ENCODE measurements at places on chromosomes 1 and 21.

DNA sequence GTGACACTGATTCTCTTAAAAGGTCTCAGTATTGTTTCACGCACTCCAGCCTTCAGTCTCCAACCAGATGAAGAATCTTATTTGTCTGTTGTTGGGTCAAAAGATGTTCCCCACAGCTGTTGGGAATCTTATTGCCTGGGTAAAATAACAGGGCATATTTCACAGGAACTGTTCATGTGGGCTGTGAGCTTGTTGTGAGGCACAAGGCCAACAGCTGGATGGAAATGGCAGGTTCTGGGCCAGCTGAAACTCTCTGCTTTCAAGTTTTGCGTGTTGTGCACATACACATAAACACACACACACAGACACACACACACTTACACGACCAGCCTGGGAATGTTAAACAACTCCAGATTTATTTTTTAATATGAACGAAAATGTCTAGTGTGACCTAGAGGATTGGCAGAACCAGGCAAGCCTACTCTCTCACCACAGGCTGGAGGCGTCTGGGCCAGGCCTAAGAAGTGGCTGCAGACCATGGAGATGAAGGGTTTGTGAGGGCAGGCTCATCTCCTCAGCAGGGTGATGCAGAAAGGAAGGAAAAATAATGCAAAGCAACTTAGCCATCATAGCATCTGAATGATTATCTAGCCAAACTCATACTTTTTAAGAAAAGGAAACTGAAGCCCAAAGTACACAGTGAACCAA, 357.0 kb downstream of the TTLL7 start:
- peak; percentile 30 for DNase-seq

DNA sequence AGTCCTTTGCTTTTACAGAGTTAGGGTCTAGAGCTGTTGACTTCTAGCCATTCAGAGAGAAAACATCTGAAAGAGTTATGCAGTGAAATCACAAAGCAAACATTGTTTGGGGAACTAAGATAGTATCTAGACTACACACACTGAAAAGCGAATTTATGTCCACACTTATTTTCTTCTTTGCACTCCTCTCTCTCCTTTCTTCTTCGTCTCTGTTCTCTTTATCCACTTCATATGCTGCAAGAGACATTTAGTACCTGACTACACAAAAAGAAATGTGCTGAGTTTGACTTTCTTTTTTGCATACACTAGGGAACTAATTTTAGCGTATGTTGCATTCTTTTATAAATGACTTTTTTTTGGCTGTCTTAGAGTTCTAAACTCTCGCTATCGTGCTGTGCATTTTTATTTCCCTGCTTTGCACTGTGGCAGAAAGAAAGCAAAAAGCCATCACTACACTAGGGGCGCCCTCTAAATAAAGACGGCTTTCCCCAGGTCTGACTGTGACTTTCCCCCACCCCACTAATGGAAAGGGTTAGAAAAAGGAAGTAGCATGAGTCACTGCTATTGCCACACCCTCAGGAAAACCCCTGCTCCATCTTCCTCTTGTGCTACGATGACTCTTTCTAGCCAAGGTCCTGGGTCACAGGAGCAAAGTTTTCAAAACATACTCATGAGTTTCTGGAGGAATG, 65.7 kb downstream of the MAP3K7CL start:
- no peak for DNase-seq

DNA sequence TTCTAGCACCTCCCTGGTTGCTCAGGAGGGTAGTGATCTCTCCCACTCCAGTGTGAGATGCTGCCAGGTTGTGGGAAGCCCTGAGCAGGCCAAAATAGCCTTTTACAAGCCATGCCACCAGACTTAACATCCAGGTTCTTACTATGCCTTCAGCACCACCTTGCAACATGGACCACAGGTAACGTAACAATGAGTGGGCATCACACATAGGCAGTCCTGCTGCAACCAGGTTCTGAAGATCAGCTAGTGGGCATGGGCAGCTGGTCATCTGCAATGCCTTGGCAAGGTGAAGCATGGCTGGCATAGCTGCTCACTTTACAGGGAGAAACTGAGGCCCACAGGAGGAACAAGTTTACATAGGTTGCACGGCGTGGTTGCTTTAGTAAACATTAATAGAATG, 40.7 kb downstream of the DHCR24 start:
- DNase-seq: no peak

DNA sequence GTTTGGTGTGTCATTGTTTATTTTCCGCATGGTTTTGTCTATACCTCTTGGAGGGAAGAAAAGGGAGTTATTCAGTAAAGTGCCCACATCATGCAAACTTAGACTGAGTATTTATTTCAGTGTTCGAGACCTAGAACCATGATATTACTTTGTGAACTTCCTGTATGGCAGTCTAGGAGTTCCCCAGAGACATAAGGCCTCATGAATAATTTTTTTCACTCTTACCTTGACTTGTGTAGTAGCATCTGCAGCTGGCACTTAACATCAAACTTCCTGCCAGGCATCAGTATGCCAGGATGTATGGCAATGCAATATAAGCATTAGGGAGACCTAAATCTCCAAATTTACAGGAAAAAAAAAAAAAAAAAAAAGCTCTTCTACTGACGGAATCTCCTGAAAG, 287.7 kb downstream of the NEGR1 start:
- DNase-seq: no peak

GRCh38 chr1:89100412-89100811, 25.5 kb downstream of the GBP2 start:
- no peak for DNase-seq

GRCh38 chr1:215567491-215568298, 591 bp downstream of the KCTD3 start:
- DNase-seq: peak; percentile 21

DNA sequence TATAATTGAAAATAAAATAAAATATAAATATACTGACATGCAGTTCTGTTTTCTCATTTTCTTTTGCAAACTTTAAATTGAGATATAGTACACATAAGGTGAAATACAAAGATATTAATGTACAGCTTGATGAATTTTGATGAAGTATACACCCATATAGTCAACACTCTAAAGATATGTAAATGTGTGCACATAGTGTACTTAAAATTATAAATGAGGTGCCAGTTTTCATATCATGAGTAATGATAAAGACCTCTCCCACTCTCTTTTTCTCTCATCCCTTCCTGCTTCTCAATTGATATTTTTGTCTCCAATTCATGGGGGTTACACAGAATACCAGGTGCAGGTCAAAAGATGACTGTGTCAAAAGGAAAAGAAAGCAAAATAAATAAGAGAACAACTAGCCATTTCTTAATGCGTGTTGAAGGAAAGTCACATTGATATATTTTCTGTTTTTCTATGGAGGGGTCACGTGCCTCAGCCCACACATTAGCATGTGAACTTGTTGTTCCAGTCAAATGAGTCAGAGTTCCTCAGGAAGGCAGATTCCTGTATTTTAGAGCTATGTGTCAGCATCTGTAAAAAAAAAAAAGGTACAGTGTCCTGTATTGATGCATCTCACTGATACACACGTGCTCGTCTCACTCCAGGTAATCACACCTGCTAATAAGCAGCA, 64.3 kb upstream of the HOOK1 start:
- DNase-seq: peak; percentile 73

GRCh38 chr1:150995896-150996295, 10.8 kb downstream of the MINDY1 start:
- no peak for DNase-seq

DNA sequence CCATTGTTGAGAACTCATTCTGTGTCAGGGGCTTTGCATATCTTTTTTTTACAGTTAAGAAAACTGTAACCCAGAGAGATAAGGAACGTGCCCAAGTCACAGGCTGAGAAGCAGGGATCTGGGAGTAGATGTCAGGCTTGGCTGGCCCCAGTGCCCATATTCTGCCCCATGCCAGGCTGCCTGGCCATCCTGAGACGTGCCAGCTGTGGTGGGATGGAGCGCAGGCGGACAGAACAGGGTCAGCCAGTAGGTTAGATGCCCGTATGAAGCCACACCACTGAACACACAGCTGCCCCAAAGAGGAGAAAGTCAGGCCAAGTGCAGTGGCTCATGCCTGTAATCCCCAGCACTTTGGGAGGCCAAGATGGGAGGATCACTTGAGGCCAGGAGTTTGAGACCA, 55.9 kb downstream of the SLC66A1 start:
- DNase-seq: no peak

DNA sequence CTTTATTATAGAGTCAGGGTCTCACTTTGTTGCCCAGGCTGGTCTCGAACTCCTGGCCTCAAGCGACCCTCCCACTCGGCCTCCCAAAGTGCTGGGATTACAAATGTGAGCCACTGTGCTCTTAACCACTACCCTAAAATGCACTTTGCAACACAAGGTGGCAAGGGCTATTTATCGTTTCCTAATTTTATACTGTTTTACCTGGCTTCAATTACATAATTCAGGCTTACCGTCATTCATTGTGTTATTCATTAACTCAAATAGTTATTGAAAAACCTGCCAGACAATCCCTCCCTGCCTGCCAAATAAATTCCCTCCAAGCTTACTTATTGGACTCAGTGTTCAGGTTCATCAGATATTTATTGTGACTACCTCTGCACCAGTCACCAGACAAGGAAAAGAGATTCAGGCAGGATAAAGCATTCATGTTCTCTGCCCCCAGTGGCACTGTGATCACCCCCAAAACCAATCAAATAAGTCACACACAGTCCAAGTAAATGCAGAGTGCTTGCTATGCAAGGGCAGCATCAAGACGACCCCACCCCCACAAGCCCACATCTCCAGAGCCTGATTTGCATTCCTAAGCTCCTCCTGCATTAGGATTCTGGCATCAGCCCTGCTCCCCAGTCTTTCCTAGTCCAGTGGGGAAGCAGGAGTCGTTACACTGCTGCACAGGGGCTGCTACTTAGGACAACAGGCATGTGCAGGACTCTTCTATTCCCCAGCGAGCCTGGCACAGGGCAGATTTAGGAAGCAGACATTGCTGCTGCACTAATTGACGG, 8.1 kb downstream of the PAQR7 start:
- no peak for DNase-seq

DNA sequence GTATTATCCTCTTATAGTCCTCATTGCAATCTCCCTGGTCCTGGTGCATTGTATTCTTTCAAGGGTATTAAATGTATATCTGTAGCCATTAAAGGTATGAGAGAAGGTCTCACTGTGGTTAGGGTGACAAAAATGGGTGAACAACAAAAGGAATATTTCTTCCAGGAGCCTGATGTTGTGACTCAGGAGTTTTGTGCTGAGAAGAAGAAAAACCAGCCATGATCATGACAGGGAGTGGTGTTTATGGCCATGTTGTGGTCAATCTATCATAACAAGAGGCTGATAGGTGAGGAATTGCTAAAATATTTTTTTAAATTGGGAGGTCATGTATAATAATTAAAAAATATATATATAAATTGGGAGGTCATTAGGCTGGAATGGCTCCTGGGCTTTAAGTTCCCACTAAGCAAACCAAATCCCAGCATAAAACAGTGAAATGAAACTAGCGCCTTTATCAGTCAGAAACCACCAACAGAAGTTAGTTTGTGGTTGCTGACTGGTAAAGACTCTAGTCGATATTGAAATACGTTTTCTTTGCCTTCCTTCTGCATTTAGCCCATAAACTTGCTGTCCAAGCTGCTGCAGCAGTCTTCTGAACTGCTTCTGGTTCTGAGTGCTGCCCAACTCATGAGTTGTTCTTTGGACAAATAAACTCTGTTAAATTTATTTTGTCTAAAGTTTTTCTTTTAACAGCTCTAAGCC, 60.3 kb downstream of the TBX19 start:
- no peak for DNase-seq

GRCh38 chr1:17606826-17607440, 67.4 kb downstream of the ARHGEF10L start:
- DNase-seq: peak; percentile 33

GRCh38 chr1:30916296-30916695, 7.7 kb upstream of the SDC3 start:
- no peak for DNase-seq

DNA sequence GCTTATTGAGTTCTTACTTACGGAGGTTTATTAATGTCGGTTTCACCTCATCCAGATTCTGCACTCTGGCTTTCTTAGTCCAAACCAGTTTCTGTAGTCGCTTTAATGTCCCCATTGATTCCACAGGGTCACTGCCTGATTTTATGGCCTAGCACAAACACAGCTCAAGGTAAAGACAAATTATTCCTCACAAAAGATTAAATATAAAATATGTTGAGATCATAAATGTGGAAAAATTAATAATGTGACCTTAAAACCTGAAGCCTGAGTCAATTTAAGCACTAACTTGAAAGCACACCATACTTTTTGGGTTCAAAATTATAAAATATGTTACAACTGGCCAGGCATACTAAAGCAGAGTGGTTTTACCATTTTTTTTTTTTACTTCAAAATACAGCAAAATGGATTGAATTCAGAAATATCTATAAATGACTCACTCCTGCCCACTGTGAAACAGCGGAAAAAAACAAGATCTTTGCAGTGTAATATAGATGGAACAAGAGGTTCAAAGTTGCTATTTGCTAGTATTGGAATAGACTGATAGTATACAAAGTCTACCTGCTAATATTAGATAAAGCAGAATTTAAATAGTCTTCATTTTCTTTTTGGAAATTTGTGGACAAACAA, 37.6 kb upstream of the SAMSN1 start:
- DNase-seq: no peak

DNA sequence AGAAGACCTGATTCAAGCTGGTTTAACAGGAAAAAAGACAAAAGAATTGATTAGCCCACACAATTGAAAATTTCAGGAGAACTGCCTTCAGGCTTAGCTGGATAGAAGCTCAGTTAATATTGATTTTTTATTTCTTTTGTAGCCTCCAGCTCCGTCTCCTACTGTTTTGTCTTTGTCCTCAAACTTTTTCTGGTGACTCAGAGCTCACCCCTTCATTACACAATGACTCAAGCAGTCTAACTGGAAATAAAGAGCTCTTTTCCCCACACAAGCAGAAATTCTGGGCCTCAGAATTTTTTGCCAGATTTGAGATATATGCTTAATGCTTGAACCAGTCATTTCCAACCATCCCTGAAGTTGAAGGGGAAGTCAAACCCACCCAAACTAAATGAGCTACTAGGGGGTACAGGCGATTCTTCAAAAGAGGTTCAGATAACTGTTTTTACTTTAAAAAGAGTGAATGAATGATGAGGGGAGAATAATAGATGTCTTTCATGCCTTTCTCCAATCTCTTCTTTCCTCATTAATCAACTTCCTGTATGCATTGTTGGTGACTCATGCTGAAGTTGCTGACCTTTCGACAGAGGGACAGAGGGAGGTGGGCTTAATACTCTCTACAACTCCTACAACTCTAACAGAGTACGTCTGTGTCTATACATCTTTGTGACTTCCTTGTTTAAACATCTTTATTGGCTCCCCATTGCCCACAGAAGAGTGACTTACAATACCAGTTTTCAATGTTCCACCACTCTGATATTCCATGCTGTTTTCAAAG, 6.2 kb upstream of the ACP6 start:
- DNase-seq: no peak

DNA sequence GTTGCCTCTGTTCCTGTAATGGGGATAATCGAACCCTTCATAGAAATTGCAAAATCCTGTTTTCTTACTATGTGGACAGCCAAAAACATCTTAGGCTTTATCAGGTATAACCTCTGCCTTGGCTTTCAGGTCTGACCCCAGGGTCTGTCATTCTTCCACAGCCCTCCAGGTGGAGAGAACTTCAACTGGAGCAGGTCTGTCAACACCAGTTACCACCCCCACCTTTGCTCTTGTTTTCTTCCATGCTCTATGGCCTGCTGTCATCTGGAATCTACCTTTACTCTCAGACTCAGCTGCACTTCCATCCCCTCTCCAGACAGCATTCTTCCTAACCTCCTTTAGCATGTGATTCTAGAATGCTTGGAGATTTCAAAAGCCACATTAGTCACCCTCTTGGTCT, 10.4 kb upstream of the GJA9 start:
- DNase-seq: no peak

Measured in HFF-Myc (cell line).